ENCODE measurements at places on chromosomes 12 and 14.

DNA sequence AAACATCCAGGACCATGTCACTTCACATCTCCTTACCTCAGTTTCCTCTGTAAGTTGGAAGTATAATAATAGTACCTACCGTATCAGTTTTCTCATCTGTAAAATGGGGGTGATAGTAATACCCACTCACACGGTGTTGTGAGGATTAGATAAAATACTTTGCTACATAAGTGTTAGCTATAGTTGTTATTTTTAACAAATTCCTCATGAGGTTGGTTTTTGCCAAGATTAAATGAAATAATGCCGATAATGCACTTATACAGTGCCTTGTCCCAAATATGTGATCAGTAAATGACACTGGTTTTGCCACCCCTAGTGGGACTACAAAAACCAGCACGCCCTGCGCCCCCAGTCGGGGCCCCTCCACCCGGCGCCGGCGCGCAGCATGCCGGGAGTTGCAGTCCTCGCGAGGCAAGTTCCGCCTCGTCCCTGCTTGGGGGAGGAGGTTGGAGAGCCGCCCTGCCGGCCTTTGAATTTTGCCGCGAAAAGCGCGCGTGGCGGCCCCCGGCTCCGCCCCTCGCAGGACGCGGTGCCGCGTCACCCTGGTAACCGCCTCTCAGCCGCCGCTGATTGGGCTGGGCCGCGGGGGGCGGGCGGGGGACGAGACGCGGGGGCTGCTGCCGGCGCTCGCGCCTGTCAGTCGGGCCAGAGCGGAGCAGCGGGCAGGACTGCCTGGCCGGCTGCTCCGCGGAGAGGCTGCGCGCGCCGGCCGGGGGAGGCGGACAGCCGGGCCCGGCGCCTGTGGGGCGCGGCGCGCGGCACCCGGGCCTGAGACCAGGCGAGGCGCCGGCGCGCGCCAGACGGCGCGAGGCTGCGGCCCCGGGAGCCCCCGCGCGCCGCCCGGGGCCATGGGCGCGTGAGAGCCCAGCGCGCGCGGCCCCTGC, at the start of gene FAM222A:
Gene FAM222A (plus strand): TSS at position 639 of the 884 bp plus-strand sequence. CDS start 30,322 bp downstream, outside the sequence.
- peak; percentile 86 for DNase-seq

GRCh38 chr12:100447381-100447780, 26.3 kb upstream of the NR1H4 start:
- no peak for DNase-seq

- DNase-seq = no peak
These were observed 79.7 kb upstream of the RAP1B start for GRCh38 chr12:68530965-68531364.

- no peak for DNase-seq
These were observed 1.3 kb downstream of the MYL6B start for GRCh38 chr12:56153678-56154065.

- no peak for DNase-seq
These were observed 15.1 kb upstream of the ADAM21 start for GRCh38 chr14:70436867-70437266.

DNA sequence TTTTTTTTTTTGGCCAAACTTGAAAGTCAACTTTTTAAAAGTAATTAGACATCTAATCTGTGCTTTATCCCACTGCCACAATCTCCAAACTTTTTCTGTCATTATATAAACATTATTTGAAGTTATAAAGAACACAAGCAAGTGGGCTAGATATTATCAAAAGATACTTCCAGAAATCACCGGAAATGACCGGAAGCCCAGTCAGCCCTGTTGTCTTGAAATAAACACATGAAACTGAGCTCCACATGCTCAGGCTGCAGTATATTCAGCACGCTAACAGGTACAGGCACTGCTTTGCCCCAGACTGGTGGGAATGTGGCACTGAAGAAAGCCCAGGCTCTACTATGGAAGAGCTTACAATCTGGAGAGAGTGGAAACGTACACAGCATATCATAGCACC, 158.9 kb upstream of the PLEKHG7 start:
- no peak for DNase-seq

DNA sequence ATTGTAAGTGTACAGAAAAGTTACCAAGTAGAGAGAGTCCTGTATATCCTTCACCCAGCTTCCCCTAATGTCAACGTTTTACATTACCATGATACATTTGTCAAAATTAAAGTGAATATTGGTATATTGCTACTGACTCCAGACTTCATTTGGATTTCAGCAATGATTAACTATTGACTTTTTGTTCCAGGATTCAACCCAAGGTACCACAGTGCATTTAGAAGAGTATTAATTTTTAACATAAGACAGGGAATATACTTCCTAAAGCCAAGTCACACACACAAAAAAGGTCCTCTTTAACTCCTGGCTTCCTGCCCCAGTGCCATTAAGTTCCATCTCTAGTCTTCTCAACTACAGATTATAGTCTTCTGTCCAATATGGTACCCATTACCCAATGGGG, 75.5 kb upstream of the RBM19 start:
- no peak for DNase-seq

- no peak for DNase-seq
These were observed 7.4 kb downstream of the CDKN1B start for GRCh38 chr12:12724421-12725085.

- no peak for DNase-seq
These were observed 684 bp upstream of the ABCB9 start for GRCh38 chr12:122966743-122967550.

GRCh38 chr14:82935691-82936090, 1402.0 kb upstream of the SEL1L start:
- DNase-seq = no peak

DNA sequence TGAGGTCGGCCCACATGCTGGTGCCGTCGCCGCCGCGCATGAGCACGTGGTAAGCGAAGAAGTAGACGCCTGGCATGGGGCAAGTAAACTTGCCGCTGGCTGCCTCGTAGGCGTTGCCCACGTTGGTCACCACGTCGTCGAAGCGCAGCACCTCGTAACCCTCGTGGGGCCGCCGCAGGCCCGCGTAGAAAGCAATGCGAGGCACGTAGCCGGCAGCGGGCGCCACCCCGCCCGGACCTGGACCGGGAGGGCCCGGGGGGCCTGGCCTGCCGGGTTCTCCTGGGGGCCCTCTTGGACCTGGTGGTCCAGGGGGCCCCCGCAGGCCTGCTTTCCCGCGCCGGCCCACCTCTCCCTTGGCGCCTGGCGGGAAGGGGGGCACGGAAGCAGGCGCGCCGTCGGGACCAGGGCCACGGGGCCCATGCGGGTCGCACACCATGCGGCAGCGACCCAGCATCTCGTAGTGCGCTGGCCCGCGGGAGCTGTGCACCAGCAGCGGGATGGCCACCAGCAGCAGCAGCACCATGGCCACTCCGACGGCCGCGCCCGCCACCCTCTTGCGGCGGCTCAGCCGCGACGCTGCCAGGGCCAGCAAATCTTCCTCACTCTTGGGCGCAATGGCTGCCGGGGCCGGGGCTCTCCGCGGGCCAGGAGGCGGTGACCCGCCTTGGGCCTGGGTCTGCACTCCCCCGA, 888 bp downstream of the C1QL4 start:
- DNase-seq = no peak

DNA sequence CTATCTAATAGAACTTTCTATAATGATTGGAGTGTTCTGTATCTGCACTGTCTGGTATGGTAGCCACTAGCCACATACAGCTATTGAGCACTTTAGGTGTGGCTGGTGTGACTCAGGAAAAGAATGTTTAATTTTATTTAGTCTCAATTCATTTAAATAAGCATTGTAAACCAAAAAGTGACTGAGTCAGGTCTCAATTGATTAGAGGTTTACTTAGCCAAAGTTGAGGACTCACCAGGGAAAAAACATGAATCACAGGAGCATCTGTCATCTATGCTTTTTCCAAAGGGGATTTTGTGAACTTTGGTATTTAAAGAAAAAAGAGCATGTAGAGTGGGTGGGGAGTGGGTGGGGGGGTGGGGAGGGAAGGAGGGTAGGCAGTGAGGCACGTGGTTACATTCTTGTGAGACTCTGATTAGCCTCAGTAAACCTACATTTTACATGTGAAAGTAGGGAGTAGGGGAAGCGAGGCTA, 473.1 kb downstream of the ATP23 start:
- no peak for DNase-seq

- no peak for DNase-seq
These were observed 14.5 kb downstream of the CYP46A1 start for GRCh38 chr14:99698642-99699041.

GRCh38 chr14:30443368-30444007, 115.5 kb upstream of the G2E3 start:
- DNase-seq = no peak

DNA sequence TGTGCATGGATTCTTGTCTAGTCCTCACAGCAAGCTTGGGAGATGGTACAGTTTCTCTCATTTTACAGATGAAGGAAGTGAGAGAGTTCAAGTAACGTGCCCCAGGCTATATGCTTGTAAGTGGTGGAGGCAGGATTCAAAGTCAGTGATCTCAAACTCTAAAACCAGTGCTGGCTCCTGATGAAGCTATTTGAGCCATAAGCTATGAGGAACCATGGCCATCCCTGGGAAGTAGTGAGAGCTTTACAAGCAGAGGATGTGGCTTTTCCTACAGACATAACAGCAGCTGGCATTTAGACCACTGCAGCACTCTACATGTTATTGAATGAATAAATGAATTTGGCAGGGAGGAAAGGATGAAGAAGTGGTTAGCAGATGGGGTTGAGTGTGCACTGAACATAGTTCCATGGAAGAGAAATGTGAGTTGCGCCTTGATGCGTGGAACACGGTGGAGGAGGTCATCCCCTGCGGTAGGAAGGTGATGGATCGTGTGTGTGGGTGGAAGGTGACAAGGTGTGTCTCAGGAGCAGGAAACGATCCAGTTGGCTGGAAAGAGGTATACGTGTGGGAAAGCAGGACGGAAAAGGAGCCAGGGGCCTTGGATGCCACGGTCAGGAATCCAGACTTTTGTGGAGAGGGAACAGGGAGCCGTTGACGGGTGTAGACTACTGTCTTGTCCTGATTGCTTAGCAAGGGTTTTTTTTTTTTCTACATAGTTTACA, 65.2 kb downstream of the RFX4 start:
- DNase-seq = no peak

DNA sequence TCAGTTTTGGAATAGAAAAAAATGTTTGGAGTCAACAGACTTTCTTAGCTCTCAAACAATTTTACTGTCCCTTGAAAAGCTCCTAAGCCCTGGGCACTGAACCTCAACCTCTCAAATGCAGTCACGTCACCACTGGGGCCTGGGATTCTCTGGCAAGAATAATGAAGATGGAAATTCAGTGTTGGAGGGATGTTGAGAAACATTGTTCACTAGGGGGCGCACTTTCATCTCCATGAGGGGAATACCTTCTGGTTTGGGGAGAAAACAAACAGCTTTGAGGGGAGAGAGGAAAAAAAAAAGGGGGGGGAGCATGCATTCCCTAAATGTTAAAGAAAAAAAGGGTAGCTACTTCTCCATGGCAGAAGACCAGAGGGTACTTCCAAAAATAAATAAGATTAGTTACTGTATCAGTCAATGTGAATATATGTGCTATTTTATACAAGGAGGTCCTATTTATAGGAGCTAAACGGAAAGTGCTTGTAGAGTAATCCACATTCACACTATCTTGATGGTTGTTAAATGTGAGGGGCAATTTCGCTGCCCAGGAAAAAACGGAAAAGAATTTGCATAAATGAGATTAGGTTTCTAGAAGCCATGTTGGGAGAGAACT, 5.8 kb upstream of the TBPL2 start:
- peak; percentile 66 for DNase-seq

DNA sequence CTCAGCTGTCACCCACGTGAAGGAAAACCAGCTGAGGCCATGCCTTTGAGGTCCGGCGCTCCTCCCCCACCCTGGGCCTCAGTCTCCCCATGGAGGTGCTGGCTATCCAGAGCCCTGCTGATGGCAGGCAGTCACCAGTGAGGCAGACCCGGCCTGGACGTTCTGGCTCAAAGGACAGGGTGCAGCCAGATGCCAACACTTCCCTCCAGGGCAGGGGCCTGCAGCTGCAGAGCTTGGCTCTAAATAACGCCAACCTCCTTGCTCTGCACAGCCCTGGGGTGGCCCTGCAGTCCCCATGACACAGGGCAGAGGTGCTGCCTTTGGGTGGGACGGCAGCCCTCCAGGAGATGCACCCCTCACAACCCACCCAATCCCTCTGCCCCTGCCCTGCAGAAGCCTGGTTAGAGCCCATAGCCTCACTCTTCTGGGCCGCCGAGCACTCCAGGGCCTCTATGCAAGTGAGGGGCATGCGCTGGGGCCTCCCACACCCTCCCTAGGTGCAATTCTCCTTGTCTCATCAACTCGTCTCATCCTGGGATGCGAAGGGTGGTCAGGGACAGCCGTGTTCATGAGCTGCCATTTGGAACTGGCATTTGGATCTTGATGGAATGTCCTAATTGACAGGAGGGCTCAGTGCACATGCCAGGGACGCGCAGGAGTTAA, 30.4 kb downstream of the CCDC85C start:
- DNase-seq = no peak

DNA sequence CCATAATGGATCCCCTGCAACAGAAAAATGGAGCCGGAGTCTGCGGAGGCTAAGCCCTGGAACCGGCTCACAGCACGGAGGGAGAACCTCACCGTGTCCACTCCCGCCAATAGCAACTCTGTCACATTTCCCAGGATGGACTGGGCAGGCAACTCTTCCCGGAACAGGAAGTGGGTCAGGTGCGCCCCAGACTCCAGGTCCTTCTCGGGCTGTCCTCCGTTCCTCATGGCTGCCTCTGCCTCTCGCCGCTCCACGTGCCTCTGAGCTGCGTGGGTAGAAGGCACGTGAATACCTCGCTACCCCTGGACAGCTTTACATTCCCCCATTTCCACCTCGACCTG, 2.2 kb downstream of the CYP27B1 start:
- DNase-seq = no peak

DNA sequence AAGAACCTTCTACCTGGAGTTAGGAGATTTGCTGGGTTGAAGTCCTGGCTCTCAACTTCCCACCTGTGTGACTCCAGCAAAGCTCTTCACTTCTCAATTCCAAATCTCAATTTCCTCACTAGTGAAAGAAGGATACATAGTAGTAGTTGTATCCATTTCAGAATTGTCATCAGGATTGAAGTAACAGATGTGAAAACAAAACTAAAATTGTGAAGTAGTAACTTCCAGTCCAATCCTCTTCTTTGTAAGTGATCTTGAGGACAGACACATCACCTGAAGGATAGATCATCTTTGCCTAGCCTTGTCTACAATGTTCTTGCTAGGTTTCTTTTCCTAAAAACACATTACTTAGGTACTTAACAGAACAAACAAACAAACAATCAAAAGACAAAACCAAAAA, 1.2 kb upstream of the LRRK2 start:
- no peak for DNase-seq

- DNase-seq = no peak
These were observed 218.5 kb downstream of the NUAK1 start for GRCh38 chr12:105920161-105920684.

GRCh38 chr14:104152246-104152575, 13.8 kb downstream of the KIF26A start:
- no peak for DNase-seq

DNA sequence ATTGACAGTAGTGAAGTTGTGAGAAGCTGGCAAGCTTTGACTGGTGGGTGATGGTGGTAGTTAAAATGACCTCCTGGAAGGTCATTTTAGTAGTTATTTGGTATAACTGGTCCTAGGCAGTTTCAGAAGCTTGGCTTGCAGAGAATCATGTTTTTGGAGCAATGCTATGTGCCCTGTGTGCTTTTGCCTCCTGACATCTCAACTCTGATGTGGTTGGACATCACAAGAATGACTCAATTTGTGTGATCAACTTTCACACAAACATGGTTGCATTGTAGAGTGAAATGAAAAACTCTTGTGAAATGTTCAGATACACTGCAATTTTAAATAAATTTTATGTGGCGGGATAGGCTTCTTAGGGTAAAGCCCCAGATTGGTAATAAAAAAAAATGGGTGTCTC, 8.3 kb upstream of the ABCD2 start:
- no peak for DNase-seq
